ENCODE measurements at places on chromosomes 2 and 18.

GRCh38 chr2:29113891-29114321, 1.3 kb upstream of the CLIP4 start:
- DNase-seq: no peak

DNA sequence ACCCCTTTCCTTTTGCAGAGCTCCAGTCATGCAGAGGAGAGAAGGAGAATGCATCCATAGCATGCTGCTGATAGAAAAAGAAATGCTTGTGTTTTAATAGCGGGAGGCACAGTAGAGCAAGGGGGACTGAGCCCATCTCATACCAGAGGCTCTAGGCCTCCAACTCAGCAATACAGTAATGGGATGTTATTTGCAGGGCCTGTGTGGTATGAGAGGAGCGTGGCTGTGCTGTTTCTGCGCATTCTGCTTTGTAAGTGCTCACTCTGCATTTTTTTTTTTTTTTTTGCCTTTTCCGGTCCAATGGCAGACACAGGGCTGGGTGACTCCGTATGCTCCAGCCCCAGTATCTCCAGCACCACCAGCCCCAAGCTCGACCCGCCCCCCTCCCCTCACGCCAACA, 200.0 kb downstream of the GBX2 start:
- no peak for DNase-seq

GRCh38 chr18:4172196-4173100, 282.7 kb downstream of the DLGAP1 start:
- DNase-seq: no peak

- no peak for DNase-seq
Measured at GRCh38 chr18:31162825-31163435, at the start of gene DSC1. Gene DSC1 (minus strand): TSS chr18:31162856. CDS start chr18:31162594, 262 bp downstream.

GRCh38 chr18:9135081-9135911, 1.3 kb upstream of the ANKRD12 start:
- DNase-seq: no peak

DNA sequence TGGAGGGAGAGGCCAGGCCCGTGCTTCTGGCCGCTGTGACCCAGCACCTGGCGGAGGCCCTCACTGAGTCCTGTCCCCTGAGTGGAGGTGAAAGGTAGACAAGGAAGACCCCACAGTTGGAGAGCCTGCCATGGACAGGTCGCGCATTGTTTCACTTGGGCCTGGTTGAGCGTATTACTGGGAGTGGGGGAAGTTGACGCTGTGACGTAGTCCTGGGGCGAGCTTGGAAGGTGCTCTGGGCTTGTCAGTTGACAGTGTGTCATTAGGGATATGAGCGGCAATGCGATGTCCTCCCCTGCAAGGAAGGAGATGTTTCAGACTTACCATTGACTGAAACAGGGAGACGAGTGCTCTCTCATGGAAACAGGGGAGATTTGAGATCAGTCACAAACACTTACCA, 127.1 kb downstream of the SH3RF3 start:
- DNase-seq: no peak

GRCh38 chr2:234620018-234620417, 123.1 kb upstream of the ARL4C start:
- DNase-seq: no peak

- DNase-seq: no peak
Measured at GRCh38 chr2:140392824-140393223, 1612.6 kb upstream of the NXPH2 start.

DNA sequence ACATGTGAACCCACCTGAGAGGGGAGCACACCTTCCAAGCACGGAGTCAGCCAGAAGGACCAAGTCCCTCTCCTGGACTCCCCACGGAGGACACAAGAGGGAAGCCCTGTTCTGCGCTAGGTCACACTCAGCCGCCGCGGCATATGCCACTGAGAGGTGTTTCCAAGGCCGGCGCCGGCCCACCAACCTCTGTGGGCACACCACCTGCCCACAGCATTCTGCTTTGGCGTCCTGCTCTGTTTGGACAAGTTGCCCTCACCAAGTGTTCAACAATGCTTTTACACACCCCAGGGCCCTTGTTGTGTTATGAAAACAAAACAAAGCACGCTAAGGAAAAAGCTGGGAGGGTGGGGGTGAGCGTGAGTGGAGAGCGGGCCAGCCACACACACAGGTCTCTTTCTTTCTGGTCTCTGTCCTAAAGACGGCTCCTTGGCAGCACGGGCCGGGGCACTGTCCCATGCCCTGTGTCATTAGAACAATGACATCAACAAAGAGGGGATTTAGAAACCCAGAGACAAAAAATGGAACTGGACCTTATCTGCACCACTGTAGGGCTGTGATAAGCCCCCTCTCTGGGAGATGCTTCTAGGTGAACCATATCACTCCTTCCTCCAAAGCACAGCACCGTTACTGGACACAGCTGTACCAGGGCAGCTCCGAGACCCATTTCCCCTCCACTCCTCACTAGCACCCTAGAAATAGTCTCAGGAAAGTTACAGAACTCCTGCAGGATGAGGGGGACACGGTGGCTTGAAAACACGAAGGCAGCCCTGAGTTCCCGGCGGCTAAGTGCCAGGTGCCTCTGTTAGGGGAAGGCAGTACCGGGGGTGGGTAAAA, 17.0 kb downstream of the SMAD7 start:
- DNase-seq: no peak

- no peak for DNase-seq
Measured at GRCh38 chr2:170969872-170970496, 40.9 kb downstream of the GORASP2 start.

Data from stimulated activated effector memory CD8-positive, alpha-beta T cell treated with anti-CD3 and anti-CD28 coated beads, Interleukin-12 subunit alpha, Interleukin-12 subunit beta, amount 100 ng/mL, for 72 hours (primary cell).